Activated T-cell treated with anti-CD3 and anti-CD28 coated beads, Interleukin-2, amount 50 U/mL, for 24 hours (primary cell): ENCODE measurements at places on chromosomes 4 and X.

DNA sequence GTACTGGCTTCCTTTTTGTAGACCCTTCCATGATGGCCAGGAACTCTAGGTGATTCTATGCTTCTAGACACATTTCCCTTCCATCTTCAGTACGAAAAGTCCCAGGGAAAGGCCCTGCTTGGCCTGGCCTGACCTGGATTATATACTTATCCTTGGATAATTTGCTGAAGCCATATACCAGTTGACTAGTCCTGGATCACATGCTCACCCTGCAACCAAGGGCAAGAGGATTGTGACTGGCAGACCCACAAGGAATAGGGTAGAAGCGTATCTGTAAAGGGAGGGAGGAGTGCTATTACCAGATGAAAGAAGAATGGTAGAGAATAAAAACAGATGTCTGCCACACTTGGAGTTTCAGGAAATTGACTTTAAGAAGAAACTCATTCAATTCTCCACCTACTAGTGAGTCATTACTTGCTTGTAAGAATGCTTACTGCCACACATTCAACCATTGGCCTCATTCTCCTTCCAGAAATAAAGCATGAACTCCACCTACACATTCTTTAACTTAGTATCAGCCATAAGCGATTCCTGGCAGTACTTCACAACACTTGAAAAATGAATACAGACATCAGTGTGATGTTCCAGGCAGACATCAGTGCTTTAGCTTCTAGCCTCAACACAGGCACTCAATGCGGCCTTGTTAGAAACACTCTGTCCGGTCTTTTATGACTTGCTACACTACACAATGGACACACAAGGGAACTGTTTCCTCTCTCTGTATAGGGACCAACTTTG is 141.8 kb downstream of the CBR4 start:
- DNase-seq = no peak

DNA sequence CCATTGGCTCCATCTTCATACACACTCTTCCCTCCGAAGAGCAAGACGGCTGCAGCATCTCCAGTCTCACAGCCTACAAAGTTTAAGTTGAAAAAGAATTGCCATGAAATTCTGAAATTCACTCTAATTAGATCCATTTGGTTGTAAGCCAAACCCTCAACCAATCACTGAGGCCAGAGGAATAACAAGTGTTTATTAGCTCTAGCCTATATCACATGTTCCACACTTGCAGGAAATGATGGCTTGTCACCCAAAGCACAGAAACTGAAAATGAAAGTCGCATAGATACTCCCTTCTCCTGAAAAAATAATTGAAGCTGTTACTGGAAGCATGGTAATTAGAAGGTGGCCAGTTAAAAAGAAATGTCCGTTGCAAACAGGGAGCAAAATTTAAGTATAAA is 1071.8 kb downstream of the CCSER1 start:
- no peak for DNase-seq

DNA sequence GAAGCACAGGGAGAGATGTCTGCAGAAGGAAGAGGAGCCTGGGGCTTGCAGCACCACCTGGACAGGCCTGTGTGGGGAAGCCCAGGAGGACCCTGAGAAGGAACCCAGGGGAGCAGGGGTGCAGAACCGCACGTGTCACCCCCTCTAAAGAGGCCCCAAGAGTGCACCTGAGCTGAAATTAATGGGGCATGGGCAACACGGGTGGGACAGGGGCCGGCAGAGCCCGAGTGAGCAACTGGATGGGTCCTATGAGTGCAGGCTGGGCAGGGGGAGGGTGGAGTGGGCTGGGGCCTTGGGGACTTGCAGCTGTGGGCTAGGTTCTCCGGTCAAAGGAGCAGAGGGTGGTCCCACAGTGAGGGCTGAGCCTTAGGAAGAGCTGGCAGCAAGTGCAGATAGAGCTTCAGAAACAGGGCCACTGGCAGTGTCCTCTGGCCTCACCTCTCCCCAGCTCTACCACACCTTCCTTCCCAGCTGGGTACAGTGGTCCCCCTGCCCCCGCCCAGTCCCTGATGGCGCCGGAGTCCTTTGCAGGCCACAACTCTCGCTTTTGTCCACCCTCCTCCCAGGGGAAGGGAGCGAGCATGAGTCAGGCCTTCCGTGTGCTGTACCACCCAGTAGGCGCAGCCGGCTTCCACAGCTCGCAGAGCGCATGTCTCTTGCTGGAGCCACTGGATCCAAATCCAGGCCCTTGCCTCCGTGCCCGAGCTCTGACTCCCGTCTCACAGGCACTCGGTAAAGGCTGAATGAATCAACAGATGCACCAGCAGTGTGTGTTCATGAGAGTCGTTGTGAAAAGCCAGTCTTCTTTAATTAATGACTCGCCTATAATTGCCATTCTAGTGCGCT is 131.6 kb downstream of the HMX1 start:
- DNase-seq = no peak

GRCh38 chr4:69726971-69727370 is 33.4 kb downstream of the SULT1B1 start:
- DNase-seq = no peak

DNA sequence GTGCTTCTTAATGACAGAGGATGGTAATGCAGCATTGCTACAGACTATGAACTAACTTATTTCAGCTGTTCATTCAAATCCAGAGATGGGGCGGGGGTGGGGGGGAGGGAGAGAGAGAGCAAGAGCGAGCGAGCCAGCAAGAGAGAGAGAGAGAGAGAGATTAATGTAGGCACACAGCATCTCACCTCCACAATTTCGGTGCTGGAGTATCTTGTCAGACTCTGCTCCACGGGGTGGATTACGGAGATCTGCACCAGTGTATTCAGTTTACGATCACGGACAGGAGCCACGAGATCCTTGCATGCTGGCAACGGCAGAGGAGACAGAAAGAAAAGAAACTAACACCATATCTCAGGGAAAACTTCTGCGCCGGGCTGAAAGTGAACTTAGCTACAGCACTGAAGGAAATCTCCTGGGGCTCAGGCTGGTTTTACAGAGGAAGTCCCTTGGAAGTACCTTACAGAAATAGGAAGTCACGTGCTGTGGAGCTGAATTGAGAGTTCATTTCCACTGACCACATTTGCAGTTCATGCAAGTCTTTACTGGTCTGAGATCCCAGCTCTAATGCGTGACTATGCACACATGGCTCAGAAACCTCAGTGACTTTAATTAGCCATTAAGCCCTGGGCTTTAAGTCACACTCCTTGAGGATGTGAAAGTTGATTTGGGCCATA is 440.9 kb downstream of the INPP4B start:
- DNase-seq = peak; percentile 80

- no peak for DNase-seq
These were observed 15.9 kb downstream of the MID1IP1 start for GRCh38 chrX:38817004-38817703.

DNA sequence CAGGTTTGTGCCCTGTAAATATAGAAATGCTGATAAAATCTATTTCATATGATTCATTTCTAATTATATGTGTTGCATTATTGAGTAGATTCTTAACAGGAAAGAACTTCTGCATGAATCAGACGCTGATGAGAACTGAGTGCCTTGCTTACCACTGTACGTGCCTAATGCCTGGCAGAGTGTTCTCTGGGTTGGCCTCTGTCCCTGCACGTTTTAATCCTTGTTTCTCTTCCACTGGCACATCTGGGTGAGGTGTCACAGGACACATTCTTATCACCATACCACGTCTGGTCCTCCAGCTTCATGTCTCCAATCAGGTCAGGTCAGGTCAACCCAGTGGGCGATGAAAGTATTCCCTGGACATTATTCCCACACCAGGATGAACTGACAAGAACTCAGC is 53.6 kb downstream of the KLF3 start:
- DNase-seq = no peak

- peak; percentile 94 for DNase-seq
These were observed 56.2 kb upstream of the TADA2B start for GRCh38 chr4:6986781-6987587.

DNA sequence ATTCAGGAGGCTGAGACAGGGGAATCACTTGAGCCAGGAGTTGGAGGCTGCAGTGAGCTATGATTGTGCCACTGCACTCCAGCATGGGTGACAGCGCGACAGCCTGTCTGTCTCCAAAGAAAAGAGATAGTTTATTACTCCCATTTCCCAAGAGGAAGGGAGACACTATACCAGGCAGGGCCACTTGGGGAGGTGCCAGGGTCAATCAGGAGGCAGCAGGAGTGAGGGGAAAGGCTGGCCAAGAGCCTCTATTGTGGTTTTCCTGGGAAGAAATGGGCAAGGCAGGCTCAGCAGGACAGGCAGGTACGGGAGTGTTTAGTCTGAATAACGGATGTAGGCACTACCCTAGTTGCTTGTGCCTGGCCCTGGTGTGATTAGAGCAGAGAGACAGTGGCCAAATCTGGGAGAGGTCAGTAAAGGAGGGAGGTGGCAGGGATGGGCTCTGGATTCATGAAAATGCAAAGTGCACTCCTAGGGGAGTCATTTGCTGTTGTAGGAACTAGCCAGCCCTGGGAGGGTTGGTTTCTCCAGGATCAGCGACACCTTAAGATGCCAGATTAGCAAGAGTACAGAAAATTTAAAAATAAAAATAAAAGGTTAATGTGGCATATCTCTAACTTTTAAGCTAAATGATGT is 20.2 kb upstream of the CDKN2AIP start:
- peak; percentile 16 for DNase-seq

DNA sequence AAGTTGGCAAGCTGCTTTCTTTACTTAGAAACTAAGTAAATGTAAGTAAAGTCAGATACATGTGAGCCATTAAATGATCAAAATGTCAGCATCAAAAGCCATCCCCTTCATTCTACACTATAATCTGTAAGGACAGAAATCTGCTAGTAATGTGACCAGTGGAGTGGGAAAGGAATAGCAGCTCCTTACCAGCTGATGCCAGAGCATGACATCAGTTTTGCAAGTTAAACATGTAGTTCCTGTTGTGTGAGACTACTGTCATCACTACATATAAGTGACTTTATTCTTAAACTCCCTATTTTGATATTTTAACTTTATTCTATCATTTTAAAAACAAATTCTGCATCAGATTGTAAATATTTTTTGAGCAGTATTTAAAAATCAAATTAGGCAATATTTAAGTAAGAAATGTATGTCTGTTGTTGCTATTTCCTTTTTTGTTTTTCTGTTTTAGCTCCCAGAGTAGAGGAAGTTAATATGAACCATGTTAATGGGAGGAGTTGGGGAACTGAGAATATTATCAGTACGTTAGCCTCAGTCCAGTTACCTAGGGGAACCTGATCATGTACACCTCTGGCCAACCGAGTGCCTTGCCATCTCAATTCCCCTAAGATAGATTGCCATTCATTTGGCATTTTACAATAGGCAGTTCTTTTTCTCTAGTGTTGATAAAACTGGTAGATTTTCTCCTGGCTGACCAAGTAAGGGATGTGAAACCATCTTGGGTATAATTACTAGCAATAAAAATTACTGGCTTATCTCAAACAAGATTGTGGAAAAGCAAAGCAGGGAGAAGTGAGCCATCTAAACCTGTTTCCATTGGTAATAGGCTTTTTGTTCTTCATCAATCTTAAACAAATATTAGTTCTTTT is 34.7 kb downstream of the CCNI start:
- no peak for DNase-seq

DNA sequence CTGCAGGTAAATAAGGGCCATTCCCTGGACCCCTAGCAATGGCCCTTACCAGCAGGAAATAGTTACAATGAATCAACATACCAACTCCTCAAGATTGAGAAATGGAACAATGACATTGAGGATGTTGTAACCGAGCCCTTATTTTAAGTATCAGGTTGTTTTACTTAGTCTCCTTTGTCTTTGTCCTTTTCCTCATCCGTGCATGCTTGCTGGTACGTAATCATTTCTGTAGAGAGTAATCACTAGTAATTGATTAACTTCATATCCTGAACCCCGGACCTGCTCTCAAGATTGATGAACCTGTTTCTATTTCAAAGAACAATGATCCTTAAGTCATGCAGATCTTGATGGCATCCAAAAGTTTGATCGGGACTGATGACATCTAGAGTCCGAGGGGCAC is 98.6 kb upstream of the LANCL3 start:
- no peak for DNase-seq

GRCh38 chrX:152819266-152819665 is 11.3 kb downstream of the CETN2 start:
- DNase-seq = no peak

- no peak for DNase-seq
These were observed 109.0 kb upstream of the RAPGEF2 start for GRCh38 chr4:158993891-158994290.

- DNase-seq = no peak
These were observed 51.5 kb downstream of the SPIN4 start for GRCh38 chrX:63299596-63299995.

- DNase-seq = no peak
These were observed 401.0 kb downstream of the FSTL5 start for GRCh38 chr4:161762796-161763195.

GRCh38 chrX:64792598-64793337 is 183.5 kb downstream of the ZC4H2 start:
- DNase-seq = no peak

DNA sequence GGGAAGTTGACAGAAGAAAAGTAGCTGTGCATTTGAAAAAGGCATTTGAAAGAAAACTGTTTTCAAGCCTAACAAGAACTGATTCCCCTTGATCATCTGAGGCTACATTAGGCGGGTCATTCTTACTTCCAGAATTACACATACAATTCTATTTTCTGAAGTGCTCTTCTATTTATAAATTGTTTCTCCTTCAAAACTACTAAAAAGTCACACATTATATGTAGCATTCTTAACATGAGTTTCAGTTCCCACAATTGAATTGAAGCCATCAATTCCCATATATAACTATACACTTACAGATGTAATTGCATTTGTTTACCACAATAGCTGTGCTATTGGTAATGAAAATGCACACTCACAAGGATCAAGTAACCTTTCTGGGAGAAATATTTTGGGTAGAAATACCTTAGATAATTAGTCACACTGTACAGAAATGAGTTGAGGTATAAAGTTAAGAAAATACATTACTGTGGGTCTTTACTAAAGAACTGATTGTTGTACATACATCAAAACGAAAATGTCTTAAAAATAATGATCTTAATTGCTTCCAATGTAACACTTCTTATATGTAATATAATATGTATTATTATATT is 1688.0 kb upstream of the AGA start:
- no peak for DNase-seq

GRCh38 chrX:141469469-141469868 is 115.1 kb downstream of the SPANXA1 start:
- no peak for DNase-seq

- no peak for DNase-seq
These were observed 819 bp downstream of the PDLIM3 start for GRCh38 chr4:185534511-185534865.

DNA sequence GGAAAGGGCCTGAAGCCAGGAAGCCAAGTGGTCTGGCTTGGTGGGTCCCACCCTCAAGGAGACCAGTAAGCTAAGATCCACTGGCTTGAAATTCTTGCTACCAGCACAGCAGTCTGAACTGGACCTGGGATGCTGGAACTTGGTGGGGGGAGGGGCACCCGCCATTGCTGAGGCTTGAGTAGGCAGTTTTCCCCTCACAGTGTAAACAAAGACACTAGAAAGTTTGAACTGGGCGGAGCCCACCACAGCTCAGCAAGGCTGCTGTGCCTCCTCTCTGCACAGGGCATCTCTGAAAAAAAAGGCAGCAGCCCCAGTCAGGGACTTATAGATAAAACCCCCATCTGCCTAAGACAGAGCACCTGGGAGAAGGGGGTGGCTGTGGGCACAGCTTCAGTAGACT is 63.1 kb downstream of the AFM start:
- DNase-seq = no peak
